ENCODE measurements at places on chromosomes 4 and X.

GRCh38 chr4:107279733-107280132, 243.6 kb upstream of the DKK2 start:
- no peak for DNase-seq

DNA sequence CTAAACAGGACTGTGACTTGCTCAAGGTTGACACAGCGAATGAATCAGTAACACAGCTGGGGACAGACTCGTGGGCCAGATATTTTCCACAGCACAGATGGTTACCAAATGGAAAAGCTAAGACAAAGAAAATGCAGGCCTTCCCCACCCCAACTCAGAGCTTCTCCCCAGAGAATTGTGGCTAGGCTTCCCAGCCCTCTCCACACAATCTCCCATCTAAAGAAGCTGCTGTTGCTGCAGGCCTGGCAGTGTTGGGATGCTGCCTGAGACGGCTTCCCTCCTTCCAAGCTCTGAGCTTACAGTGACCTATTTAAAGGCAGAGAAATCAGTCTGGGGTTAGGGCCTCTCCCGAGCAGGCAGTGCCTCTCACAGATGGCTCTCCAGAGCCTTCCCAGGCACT, 46.5 kb upstream of the PGRMC1 start:
- DNase-seq = no peak

DNA sequence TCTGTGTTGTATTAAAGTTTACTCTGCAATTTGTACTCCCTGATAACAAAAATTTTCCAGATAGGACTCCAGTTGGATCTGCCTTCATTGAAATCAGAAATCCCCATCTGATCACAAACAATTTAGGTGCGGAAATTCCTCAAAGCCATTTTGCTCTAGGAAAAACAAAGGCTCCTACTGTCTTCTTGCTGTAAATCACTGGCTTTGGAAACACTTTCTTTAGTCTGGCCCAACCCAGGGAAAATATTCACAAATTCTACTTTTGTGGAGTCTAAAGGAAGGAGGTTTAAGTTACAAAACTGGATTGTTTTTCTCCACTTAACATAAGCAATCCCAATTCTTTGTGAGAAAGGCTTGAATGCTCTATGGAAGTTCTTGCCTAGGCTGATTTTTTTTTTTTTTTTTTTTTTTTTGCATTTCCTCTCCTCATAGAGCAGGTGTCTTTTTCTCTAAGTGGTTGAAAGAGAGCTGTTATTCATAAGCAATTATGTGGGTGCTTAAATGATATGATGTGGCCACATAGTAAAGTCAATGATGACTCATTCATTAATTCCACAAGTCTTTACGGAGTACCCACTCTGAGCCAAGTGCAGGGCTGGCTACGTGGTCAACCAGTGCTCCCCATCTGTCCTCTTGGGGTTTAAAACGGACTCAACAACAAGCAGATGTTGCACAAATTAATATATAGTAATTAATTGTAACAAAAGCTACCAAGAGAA, 261.4 kb downstream of the LDB2 start:
- no peak for DNase-seq

DNA sequence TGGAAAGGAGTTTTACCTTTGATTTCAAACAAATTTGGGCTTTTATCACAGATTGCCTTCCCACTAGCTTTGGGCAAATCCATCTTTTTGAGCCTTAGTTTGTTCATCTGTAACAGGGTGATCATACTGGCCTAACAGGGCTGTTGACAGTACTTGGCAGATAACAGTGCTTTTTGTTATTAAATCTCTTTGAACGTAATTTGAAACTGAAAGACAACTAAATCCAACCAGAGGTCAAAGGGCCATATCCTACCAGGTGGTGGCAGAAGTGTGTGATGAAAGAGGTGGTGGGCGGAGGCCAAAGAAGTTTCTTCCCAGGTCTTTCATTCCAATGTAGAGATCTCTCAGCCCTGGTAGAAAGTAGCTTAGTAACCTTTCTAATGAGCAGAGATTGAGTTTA, 35.2 kb upstream of the TADA2B start:
- DNase-seq = no peak

GRCh38 chr4:9816285-9816684, 34.9 kb downstream of the DRD5 start:
- DNase-seq = no peak
